ENCODE measurements at places on chromosomes 3 and 15.

DNA sequence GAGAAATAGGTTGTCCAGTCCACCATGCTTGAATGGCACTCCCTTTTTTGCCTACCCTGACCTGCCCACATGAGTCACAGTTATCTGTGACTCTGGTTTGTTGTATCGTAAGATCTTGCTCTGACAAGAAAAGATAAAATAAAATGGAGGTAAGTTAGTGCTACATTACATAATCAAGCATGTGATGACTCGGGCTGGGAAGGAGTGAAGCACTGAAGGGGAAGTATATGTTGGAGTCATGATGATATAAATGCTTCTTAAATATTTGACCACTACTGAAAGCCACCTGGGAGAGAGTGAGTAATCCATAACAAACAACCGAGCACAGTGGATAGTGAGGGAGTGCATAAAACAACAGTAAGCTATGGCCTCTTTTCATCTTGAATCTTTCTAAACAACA is 124.4 kb downstream of the SHOX2 start:
- DNase-seq = no peak

- DNase-seq = no peak
Measured at GRCh38 chr15:58064980-58065444, 499 bp downstream of the ALDH1A2 start.

GRCh38 chr15:38017721-38018120 is 83.3 kb downstream of the TMCO5A start:
- no peak for DNase-seq

GRCh38 chr3:101643861-101644613 is 32.9 kb downstream of the ZBTB11 start:
- DNase-seq = peak; percentile 28

GRCh38 chr3:55042591-55042990 is 114.7 kb upstream of the LRTM1 start:
- no peak for DNase-seq

- DNase-seq = no peak
Measured at GRCh38 chr3:102715030-102715697, 280.3 kb downstream of the ZPLD1 start.

DNA sequence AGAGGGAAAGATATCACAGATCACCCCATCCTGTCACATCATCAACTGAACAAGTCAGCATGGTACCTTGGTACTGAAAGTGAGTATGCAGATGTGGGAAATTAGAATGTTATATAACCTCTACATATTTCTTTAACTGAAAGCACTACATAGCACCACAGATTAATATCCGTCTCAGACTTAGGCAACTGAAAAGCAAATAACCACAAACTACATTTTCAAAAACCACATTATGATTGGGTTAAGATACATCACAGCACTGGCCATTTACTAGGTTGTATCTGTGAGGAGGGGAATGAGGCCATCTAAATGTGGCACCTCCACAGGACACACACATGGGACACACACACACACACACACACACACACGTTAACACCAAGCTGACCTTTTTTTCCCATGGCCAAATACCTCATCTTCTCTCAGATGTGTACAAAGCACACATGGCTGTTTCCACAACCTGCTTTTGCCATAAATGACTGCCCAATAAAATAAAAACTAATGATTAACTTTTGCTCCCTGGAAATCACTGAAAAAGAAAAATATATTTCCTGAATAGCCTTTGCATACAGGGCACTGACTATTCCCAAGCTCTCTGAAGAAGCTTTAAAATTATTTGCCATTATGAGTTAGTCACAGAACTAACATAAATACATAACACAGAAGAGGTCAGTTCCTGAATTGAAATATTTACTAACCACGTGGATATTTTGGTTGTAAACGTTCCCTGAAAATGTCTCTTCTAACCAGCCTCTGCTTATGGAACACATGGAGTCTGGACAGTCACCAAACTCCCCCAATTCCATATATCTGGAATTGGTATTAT is 60.1 kb downstream of the SUMF1 start:
- DNase-seq = no peak

GRCh38 chr3:46022909-46023785 is 4.1 kb downstream of the XCR1 start:
- DNase-seq = no peak

DNA sequence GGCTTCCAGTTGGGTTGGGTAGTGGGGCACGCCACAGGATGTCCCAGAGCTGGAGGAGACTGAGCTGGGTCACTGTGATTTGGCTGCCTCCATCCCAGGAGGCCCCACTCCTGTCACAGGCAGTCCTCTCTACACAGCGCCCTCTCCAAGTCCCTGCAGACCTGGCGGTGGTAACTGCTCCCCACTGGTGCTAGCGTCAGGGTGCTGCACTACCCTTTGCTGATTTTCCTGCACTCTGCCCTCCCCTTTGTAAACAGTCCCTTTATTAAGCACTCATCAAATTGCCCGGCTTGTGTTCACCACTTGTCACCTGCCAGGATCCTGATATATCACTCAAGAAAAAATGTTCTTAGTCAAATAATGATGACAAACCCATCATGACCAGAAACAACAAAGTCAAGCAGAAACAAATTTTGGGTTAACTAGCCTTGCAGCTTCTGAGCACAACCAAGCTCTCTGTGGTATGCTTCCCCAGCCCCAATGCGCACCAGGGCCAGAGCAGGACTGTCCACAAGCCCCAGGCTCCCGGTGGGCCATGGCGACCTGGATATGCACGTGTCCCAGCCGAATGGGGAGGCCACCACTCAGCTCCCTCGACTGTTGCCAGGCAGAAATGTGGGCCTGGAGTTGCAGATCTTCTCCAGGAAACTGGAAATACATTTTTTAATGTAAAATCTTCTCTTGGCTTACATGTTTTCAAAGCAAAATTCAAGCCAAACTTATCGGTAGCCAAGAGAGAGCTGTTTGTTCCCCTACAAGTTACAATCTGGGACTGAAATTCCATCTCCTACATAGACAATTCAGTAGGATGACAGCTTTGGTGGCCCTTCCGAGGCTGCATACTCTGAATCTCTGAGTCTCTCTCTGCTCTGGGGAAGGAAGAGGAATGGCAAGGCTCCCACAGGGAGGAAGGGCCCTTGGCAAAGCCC is 24.5 kb downstream of the MEGF11 start:
- DNase-seq = no peak

DNA sequence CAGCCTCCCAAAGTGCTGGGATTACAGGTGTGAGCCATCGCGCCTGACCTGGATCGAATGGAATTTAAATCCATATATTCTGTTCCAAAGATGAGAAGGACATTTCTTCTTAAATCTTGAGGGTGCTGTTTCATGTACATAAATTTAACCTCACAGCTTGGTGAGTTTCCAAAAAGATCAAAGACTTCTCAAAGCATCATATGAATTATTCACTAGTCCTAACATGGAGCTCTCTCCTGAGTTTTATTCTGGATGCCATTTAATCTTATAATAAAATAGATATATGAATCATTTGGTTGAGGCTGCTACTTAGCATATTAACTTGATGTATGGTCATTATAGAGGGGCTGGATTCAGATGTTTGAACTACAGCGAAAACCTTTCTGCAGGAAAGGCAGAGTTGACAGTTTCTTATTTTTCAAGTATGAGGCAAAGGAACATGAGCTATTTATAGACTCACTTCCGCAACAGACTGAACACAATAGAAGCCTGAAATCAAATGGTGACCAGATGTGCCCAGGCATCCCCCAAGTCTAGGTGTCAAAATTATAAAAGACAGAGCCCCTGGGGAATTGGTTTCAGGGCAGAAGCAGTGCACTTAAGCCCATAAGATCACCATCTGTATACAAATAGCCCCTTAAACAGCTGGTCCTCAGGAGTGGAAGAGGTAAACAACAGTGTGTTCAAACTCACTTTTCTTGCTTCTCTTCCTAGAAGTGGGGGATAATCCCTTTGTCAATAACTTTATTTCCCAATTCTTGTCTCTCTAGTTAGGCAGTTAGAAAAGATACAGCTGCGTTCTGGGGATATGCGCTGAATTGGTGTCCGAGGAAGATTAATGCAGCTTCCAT is 29.7 kb downstream of the STARD9 start:
- DNase-seq = no peak

GRCh38 chr15:51024735-51025453 is 69.8 kb downstream of the TNFAIP8L3 start:
- no peak for DNase-seq

- DNase-seq = no peak
Measured at GRCh38 chr3:153840487-153840886, 280.7 kb upstream of the ARHGEF26 start.

DNA sequence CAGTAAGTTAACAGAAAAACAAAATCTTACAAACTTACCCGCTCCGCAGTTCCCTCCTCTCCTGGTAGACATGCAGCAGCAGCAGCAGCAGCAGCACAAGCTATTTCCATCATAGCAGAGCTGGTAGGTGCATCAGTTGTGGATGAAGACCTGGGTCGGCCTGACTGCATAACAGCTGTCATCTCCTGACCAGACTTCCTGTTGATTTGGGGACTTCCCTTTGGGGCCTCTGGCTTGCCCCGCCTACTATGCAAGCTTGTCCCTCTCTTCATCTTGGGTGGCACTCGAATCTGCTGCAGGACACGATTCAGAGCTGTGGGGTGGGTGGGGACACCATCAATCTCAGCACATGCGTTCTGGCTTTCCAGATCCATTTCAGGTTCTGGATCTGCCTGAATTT is 65.7 kb downstream of the TMCC1 start:
- peak; percentile 21 for DNase-seq

GRCh38 chr3:39933986-39934693 is 124.7 kb downstream of the MYRIP start:
- DNase-seq = no peak

- no peak for DNase-seq
Measured at GRCh38 chr3:111577798-111578685, 17.1 kb downstream of the ZBED2 start.

DNA sequence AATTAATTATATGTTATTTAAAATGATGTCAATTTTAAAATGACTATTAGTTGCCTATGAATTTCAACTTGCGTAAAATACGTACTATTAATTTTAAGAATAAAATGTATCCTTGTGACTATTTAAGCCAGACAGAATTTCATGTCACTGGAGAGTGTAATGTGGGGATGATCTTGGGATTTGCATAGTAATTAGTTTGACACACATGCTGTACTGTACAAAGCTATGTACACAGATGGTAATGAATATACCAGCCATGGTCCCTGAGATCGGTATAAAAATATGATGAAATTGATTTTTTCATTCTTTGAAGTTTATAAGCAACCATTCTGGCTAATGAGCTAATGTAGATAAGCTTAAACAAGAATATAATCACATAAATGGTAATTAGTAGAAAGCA is 134.4 kb upstream of the ROBO1 start:
- no peak for DNase-seq

- no peak for DNase-seq
Measured at GRCh38 chr15:73386886-73387506, 18.2 kb upstream of the HCN4 start.

GRCh38 chr3:13770170-13771169 is 109.4 kb downstream of the WNT7A start:
- DNase-seq = no peak

DNA sequence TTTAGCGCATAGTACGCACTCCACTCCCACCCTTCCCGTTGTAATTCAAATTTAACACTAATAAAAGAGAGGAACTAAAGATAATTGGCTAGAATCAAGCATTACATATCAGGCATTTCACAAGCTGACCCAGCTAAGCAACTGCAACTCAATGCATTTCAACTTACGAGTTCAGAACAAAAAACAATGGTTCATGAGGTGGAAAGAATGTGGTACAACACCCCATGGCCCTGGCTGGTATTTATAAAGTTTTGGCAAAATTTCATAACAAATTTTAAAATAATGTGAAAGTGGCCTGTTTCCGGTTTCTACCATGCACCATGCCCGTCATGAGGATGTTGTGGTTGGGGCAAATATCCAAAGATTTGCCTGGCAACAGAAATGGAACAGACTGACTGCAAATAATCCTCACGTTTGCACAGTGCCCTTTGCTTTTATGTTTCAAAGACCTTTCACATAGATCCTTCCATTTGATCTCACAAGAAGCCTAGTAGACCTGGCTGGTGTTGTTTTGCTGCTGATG is 455.3 kb upstream of the NR2F2 start:
- no peak for DNase-seq

GRCh38 chr3:19885468-19885867 is 48.5 kb downstream of the EFHB start:
- no peak for DNase-seq

DNA sequence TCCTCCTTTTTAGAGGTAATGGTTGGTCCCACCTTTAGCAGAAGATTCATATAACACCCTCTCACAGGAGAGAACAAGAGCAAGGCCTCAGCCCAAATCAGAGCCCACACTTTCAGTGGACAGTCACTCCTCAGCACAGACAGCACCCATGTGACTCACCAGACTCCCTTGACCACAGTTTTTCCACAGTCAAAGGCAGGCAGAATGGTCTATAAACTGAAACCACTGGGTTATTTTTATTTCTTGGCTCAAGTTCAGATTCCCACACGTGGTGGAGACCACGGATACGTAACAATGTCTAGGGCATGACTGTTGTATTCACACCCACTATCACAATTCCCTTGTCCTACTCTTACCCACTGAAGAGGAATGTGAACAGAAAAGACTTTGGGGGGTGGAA is 237.8 kb upstream of the UBE2E1 start:
- no peak for DNase-seq

DNA sequence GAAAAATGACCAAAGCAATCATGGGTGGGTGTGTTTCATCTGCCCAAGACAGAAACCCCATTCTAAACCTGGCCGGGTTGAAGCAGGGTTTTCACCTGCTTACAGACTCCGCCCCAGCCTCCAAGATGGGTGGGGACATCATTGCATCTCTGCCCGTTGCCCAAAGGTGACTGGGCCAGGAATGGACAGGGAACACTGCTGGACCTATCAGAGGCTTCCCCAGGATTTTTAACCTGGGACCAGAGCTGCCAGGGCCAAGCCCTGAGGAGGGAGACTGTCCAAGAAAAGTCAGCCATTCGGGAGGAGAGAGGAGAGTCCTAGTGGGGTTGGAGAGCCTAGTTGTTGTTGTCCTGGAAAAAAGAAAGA is 109.7 kb upstream of the ALDH1A3 start:
- no peak for DNase-seq

GRCh38 chr15:60399931-60400330 is 2.1 kb upstream of the ANXA2 start:
- DNase-seq = no peak

- no peak for DNase-seq
Measured at GRCh38 chr3:87145553-87145952, 81.6 kb upstream of the CHMP2B start.

- DNase-seq = no peak
Measured at GRCh38 chr15:83092309-83092976, 15.0 kb upstream of the TM6SF1 start.

- no peak for DNase-seq
Measured at GRCh38 chr15:90716317-90716975, 700 bp upstream of the BLM start.

Measured in stimulated activated CD8-positive, alpha-beta memory T cell treated with anti-CD3 and anti-CD28 coated beads, Interleukin-2, amount 100 ng/mL, for 48 hours (primary cell).